ENCODE measurements at places on chromosomes 7 and 10. TPM values are rescaled to one million over a fixed set of nuclear protein-coding genes. Genes with fewer than 3 reads are reported as not detected.

Gene WIPF3
- polyA plus RNA-seq, result 1.2 TPM

Gene MALRD1
- polyA plus RNA-seq, result not detected

Gene CYP3A5
- 10.4 TPM for polyA plus RNA-seq

Gene WDR11
- polyA plus RNA-seq, result 22.4 TPM

Gene ADD3
- polyA plus RNA-seq, result 131 TPM

Gene LRRC17
- polyA plus RNA-seq, result 1.00 TPM

Gene SNX8
- polyA plus RNA-seq, result 11.8 TPM

Gene SLC12A9
- polyA plus RNA-seq, result 18.8 TPM

Gene SFTPA1
- polyA plus RNA-seq, result 0.11 TPM

Gene C7orf57
- not detected for polyA plus RNA-seq

Gene FGFR2
- 1.1 TPM for polyA plus RNA-seq

Gene GRM3
- polyA plus RNA-seq, result 0.03 TPM

Gene GJD4
- polyA plus RNA-seq, result 0.06 TPM

Gene ASAH2
- polyA plus RNA-seq, result 0.70 TPM

Gene AOAH
- polyA plus RNA-seq, result 12.6 TPM

Gene TUBAL3
- polyA plus RNA-seq, result 0.04 TPM

Gene GIMAP8
- 3.6 TPM for polyA plus RNA-seq

Gene NT5C2
- polyA plus RNA-seq, result 36.3 TPM

Gene CYP2C8
- polyA plus RNA-seq, result 0.68 TPM

Gene HNRNPH3
- 117 TPM for polyA plus RNA-seq

Gene HABP2
- 0.09 TPM for polyA plus RNA-seq

Gene OR6V1
- polyA plus RNA-seq, result not detected

Gene MYH16
- not detected for polyA plus RNA-seq

Gene IQUB
- polyA plus RNA-seq, result not detected

Gene LIPK
- polyA plus RNA-seq, result not detected

Gene CCDC172
- polyA plus RNA-seq, result not detected

Gene TAS2R39
- not detected for polyA plus RNA-seq

Gene ENO4
- polyA plus RNA-seq, result not detected

Gene AMPH
- polyA plus RNA-seq, result 1.2 TPM
